ENCODE measurements at places on chromosomes 12 and 14.

- no peak for DNase-seq
Measured at GRCh38 chr14:81682134-81682533, 148.5 kb upstream of the SEL1L start.

- no peak for DNase-seq
Measured at GRCh38 chr12:88400302-88400701, 180.0 kb downstream of the KITLG start.

GRCh38 chr12:130649101-130650045 is 66.7 kb downstream of the RIMBP2 start:
- DNase-seq, result no peak

DNA sequence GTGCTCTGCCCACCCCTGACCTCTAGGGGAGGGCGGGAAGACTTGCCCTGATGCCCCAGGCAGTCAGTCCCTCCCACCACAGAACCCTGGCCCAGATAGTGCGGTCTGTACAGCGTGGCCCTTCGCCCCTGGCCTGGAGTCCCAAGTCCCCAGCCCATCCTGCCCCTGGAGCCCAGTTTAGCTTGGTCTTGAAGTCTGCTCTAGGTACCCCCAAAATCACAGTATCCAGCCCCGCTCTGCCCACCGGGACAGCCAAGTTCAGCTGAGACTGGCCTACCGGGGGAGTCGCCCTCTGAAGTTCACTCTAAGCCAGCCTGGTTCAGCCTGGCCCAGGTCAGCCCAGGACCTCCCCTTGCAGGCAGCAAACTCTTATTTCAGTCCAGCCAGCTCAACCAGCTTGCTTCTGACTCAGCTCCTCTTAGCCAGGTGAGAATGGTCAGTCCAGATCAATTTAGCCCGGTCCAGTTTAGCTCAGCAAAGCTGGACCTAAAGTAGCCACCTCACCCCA is 75.9 kb downstream of the TMEM121 start:
- DNase-seq, result no peak

DNA sequence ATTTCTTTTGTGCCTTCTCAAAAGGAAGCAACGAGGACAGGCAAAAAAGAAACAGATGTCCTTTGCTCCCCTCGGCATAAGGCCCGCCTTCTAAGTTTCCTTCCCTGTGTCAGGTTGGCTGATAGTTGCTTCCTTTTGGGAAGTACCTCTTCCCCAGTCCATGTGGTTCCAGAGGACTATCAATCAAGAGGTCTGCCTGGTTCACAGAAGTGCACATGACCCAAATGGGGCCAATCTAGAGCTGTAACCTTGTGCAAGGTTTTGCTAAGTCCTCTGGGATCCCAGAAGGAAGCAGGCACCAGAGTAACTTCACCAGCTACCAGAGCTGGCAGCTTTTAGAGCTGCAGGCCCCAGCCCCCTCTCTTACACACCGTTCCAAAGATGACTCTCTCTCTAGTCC is 42.6 kb downstream of the TMEM63C start:
- DNase-seq, result no peak

Measured in hematopoietic multipotent progenitor cell (in vitro differentiated cells).